Osteoblast (primary cell): ENCODE measurements at places on chromosomes 4 and X. TPM values are rescaled to one million over a fixed set of nuclear protein-coding genes. Genes with fewer than 3 reads are reported as not detected.

Gene SHROOM2
- 6.2 and 8.0 TPM in 2 replicates for total RNA-seq

- no peaks in the 10 kb centered on the region for H3K4me1 ChIP-seq
- no peaks in the 10 kb centered on the region for H3K36me3 ChIP-seq
- DNase-seq = no peak
These were observed 99.5 kb upstream of the CTSO start for GRCh38 chr4:156053174-156053573.

DNA sequence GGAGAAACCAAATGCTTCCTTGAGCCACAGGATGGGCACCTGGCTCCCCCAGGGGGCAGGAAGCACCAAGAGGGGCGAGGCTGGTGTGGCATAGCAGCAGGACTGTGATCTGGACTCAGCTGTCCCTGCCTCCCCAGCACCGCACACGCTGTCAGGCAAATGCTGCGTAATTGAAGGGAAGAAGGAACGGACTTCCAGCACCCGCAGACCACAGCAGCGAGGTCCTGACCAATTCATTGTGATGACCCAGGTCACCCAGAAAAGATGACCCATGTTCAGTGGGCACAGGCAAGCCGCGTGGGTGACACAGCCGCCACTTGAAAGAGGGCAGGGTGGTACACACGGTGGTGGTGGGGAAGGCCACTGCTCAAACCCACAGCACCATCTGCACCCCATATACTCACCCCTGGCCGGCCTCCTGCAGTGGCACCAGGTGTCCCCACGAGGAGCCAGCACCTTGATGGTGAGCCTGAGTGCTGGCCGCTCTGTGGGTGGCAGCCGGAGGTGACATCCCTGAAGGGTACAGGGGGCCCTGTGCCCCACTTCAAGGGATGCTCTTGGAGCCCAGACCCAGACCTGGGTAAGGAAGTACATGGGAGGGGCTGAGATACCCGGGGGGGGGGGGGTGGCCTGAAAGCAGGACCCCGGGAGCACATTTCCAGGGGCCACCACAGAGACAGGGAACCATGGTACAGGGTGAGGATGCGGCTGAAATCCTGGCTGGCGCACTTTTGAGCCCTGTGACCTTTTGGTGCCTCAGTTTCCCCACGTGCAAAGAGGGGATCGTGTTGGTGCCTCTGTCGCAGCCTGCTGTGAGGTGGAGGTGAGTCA lies 11.5 kb downstream of the NAT8L start:
- H3K27ac ChIP-seq = no peak overlapping the region
- no peaks in the 10 kb centered on the region for H3K4me1 ChIP-seq
- H3K27me3 ChIP-seq = no peaks in the 10 kb centered on the region
- H3K36me3 ChIP-seq = no peaks in the 10 kb centered on the region

- H3K4me3 ChIP-seq = no peak overlapping the region
- no peaks in the 10 kb centered on the region for H3K4me1 ChIP-seq
- H3K27ac ChIP-seq = no peak overlapping the region
- DNase-seq = no peak
These were observed 154.5 kb upstream of the QRFPR start for GRCh38 chr4:121535351-121535750.

DNA sequence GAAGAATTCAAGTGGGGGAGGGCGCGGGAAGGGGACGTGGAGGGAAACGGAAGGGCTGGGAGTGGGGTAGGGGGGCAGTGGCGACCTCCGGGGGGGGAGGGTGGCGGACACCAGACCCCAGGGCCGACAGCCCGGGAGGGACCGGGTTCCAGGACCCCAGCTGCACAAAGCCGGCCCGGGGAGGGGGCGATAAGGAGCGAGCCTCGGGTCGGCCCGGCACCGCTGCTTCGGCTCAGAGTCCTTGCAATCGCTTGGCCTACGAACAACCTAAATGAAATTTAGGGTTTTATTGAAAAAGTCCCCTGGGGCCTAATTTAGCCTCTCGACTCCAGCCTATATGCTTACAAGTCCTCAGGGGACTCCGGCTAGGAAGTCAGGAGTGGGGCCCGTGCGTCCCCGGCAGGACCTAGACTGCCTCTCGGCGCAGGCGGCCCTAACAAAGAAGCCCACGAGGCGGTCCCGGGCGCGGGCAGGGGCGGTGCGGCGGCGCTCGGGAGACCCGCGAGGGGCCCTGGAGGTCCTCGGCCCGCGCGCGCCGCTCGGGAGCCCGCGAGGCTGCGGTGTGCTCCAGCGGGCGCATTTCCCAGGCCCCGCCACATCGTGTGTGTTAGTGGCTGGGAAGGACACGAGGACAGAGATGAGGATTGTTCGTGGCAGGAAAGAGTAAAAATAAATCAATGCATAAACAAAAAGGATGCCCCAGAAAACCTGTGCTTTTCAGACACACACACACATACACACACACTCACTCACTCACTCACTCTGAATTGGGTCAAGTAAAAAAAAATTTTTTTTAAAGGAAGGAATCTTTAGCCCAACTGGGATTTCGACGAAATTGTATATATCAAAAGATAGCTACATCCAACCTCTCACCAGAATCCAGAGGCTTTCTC lies 70.0 kb downstream of the MGST2 start:
- no peaks in the 10 kb centered on the region for H3K36me3 ChIP-seq
- H3K27ac ChIP-seq = no peak overlapping the region
- H3K4me1 ChIP-seq = peaks cover 16% of the 10 kb centered on the region
- peaks cover 42% of the 10 kb centered on the region for H3K27me3 ChIP-seq

DNA sequence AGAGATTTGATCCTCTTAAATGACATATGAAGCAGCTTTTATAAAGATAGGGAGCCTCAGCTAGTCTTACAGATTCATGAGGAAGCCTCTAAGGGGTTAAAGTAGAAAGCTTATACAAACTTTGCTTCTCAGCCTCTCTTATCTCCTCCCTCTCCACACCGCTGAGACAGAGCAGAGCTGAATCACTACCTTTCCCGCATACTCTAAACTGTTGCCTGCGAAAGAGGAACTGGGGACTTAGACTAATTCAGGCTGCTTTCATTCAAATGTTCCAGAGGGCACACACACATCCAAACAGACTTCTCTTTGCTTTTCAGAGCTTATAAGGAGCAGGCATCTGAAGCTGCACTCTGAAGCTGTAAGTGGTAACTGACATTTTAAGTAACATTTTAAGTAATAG lies at the start of gene SERTM2:
Gene SERTM2 (plus strand): TSS at position 169 of the 400 bp plus-strand sequence. CDS start 7,213 bp downstream, outside the sequence.
- H3K36me3 ChIP-seq = no peaks in the 10 kb centered on the region
- H3K4me3 ChIP-seq = no peak within 1 kb of the TSS
- H3K4me1 ChIP-seq = no peaks in the 10 kb centered on the region
- no peak within 1 kb of the TSS for H3K27ac ChIP-seq
- no peak for DNase-seq
- H3K27me3 ChIP-seq = peaks cover 5% of the 10 kb centered on the region

DNA sequence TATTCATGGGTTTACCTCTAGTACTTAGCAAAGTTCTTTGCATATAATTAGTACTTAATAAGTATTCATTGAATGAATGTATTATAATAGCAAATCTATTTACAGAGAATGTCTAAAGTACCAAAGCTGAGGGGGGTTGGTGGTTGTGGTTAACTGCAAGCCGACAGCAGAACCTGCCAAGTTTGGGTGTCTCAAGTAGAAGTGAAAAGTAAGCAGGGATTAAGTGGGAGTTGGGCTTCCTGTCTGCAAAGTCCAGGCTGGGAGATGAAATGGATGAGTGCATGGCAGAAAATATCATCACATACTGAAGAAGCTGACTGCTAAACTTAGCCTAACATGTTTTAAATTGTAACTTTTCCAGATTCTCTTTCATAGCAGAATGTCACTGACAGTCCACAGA lies 169.6 kb downstream of the CAMK2D start:
- peak; percentile 56 for DNase-seq
- peaks cover 5% of the 10 kb centered on the region for H3K4me1 ChIP-seq
- no peaks in the 10 kb centered on the region for H3K27me3 ChIP-seq
- no peak overlapping the region for H3K4me3 ChIP-seq
- H3K27ac ChIP-seq = no peak overlapping the region

GRCh38 chr4:79514621-79515329 lies 106.7 kb upstream of the GK2 start:
- no peaks in the 10 kb centered on the region for H3K4me1 ChIP-seq
- H3K36me3 ChIP-seq = no peaks in the 10 kb centered on the region
- no peak overlapping the region for H3K27ac ChIP-seq

GRCh38 chr4:148065075-148065474 lies 333.2 kb downstream of the ARHGAP10 start:
- H3K36me3 ChIP-seq = no peaks in the 10 kb centered on the region
- no peak overlapping the region for H3K4me3 ChIP-seq
- peaks cover 3% of the 10 kb centered on the region for H3K4me1 ChIP-seq
- peak overlapping the region; percentile 41 for H3K27ac ChIP-seq

Gene LEF1
- 5.8 and 7.7 TPM in 2 replicates for total RNA-seq

- H3K36me3 ChIP-seq = peaks cover 4% of the 10 kb centered on the region
- H3K27ac ChIP-seq = peak overlapping the region; percentile 74
- H3K27me3 ChIP-seq = no peaks in the 10 kb centered on the region
- no peak for DNase-seq
- H3K4me1 ChIP-seq = peaks cover 51% of the 10 kb centered on the region
These were observed 78.6 kb downstream of the CAMK2D start for GRCh38 chr4:113682730-113683537.

- peak; percentile 56 for DNase-seq
- H3K36me3 ChIP-seq = no peaks in the 10 kb centered on the region
- H3K4me3 ChIP-seq = no peak overlapping the region
These were observed 10.1 kb downstream of the NKX1-1 start for GRCh38 chr4:1395941-1396805.

DNA sequence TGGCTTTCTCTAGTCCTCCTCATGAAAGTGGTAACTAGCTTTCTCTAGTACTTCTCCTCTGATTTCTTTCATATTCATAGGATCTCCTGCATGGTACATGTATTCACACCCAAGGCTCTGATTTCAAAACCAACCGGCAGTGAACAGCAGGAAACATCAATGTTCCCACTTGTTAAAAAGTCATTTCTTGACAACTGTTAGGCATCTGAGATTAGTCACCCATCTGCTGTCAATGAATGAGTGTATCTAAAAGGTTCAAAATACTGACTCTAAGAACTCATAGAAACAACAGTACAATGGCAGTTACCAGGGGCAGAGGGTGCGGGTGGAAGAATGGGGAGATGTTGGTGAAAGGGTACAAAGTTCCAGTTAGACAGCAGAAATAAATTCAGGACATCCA lies 31.5 kb upstream of the PUDP start:
- DNase-seq = no peak
- H3K4me1 ChIP-seq = no peaks in the 10 kb centered on the region
- no peaks in the 10 kb centered on the region for H3K27me3 ChIP-seq

GRCh38 chr4:137274404-137274803 lies 257.9 kb downstream of the PCDH18 start:
- no peaks in the 10 kb centered on the region for H3K27me3 ChIP-seq
- peaks cover 8% of the 10 kb centered on the region for H3K4me1 ChIP-seq
- no peaks in the 10 kb centered on the region for H3K36me3 ChIP-seq
- no peak overlapping the region for H3K27ac ChIP-seq
- peak; percentile 45 for DNase-seq

- no peaks in the 10 kb centered on the region for H3K27me3 ChIP-seq
- H3K27ac ChIP-seq = no peak overlapping the region
These were observed 141.0 kb upstream of the FAM47C start for GRCh38 chrX:36867143-36867542.

Gene TENM3
- total RNA-seq = 59.0 and 68.4 TPM in 2 replicates

DNA sequence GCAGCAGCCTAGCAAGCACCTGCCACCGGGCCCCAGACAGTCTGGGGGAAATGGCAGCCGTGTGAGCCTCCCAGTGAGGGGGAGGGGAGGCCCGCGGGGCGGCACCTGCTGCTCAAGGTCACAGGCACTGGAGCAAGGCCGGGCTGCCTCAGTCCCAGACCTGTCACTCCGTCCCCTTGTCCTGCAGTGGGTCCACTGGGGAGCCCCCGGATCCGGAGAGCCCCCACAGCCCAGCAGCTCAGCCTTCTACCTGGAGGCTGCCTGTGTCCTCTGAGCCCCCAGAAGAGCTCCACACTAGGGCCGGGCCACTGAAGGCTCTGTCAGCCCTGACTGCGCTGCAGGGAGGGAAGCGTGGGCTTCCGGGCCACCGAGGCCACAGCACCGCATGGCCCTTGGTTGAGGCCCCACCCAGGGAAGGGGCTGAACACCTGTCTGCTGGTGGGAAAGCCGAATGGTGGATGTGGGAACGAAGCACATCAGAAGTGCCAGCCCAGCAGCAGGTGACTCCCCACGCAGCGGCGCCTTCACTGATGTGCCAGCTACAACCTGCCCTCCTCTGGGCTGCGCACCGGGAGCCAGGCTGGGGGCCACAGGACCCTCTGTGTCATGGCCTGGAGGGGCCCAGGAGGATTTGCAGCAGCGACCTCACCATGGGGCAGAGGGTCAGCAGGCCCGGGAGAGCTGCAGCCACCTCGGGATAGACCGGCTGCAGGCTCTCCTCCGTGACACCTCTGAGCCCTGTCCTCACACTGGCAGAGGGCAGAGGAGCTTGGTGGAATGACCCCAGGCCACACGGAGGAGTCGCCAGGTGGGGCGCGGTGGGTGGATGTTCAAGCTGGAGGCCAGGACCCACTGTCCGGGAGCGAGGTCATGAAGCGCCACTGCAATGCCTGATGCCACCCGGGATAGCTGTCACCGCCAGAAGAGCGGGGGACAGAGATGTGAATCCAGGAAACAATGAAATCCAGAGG lies 35.0 kb upstream of the MXD4 start:
- DNase-seq = peak; percentile 62
- H3K36me3 ChIP-seq = no peaks in the 10 kb centered on the region
- H3K27ac ChIP-seq = no peak overlapping the region
- H3K27me3 ChIP-seq = no peaks in the 10 kb centered on the region

DNA sequence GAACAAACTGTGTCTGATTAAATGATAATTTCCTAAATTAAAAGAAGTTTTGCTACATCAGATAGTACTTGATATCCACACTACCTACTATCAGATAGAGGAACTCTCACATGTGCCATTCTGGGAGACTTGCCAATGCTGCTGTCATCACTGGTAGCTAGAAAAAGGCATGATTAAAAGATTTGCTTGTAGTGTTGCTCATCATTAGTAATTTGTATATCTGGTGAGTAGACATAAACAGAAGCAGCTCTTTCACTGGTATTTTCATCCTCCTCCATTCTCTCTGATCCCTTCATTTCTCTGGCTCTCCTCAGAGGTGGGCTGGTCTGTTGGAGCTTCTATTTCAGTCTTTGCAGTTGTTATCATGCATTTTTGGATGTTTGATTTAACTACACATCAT lies 56.0 kb downstream of the SPRY1 start:
- H3K36me3 ChIP-seq = no peaks in the 10 kb centered on the region
- DNase-seq = peak; percentile 81
- no peak overlapping the region for H3K27ac ChIP-seq
- H3K4me1 ChIP-seq = peaks cover 5% of the 10 kb centered on the region
- no peak overlapping the region for H3K4me3 ChIP-seq
- H3K27me3 ChIP-seq = no peaks in the 10 kb centered on the region

DNA sequence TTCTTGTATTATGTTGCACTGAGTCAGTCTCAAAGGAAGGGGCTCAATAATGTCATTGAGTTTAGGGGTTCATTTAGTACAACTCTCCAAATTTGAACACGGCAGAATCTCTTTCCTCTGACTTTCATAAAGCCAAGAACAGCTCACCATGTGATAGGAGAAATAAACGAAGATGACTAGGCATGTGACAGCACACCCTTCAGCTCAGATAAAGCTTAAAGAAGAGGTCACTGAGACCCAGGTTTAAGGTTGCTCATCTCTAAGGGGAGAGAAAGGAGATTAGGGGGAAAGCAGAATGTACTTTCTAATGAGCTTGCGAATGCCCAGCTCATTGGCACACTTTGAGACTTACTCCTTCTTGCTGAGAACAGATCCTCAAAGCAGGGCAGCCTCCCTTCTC lies 89.0 kb downstream of the PLAC1 start:
- no peak overlapping the region for H3K4me3 ChIP-seq
- no peaks in the 10 kb centered on the region for H3K27me3 ChIP-seq
- H3K4me1 ChIP-seq = peaks cover 7% of the 10 kb centered on the region
- H3K36me3 ChIP-seq = no peaks in the 10 kb centered on the region
- DNase-seq = no peak

- H3K36me3 ChIP-seq = no peaks in the 10 kb centered on the region
- H3K27me3 ChIP-seq = no peaks in the 10 kb centered on the region
- peak overlapping the region; percentile 99 for H3K4me3 ChIP-seq
- DNase-seq = peak; percentile 48
- peaks cover 12% of the 10 kb centered on the region for H3K4me1 ChIP-seq
These were observed 1.1 kb upstream of the MRPL1 start for GRCh38 chr4:77861495-77861894.
